ENCODE measurements at places on chromosomes 5 and 9.

- no peak for DNase-seq
These were observed 182.5 kb upstream of the NR3C1 start for GRCh38 chr5:143585970-143586369.

DNA sequence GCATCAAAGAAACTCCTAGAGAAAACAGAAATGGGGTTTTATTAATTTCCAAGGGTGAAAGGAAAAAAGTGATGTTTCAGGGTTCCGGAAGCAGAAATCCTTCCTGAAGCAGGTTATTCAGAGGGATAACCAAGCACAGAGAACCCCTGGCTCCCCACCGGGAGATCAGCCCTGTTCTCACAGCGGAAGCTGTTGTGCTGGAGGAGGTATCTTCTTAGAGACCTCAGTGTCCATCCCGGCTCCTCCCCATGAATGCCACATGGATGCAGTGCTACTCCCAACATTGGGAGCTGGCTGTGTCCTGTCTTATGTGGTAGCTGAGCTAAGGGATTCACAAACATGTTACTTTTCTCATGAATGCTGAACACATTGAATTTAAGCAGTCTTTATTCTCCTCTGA, 80.9 kb upstream of the IRX2 start:
- no peak for DNase-seq

- no peak for DNase-seq
These were observed 75.3 kb downstream of the ADAMTS2 start for GRCh38 chr5:179269781-179270543.

GRCh38 chr9:33287087-33287490, 3.2 kb upstream of the NFX1 start:
- peak; percentile 79 for DNase-seq

GRCh38 chr9:14413812-14414211, 99.9 kb upstream of the NFIB start:
- no peak for DNase-seq

DNA sequence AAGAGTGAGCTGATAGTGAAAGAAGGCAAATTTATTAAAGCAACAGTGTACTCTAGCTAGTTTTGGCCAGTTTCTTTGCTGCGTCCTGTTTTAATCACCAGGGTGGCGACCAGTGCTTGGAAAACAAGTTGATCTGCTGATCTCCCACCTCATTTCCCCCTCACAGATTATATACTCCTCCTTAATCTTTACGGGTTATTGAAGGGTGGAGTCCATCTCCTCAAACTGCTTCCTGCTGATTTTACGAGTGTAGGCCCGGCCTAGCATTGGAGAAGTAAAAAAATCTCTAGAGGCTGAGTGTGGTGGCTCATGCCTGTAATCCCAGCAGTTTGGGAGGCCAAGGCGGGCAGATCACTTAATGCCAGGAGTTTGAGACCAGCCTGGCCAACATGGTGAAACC, 14.0 kb upstream of the CFAP95 start:
- DNase-seq: no peak
